ENCODE measurements at places on chromosomes 1 and 21. TPM values are rescaled to one million over a fixed set of nuclear protein-coding genes. Genes with fewer than 3 reads are reported as not detected.

The KCNA2 gene
- total RNA-seq = 3.1 TPM

The TMPRSS15 gene
- total RNA-seq = not detected

The ALX3 gene
- not detected for total RNA-seq

The RNF11 gene
- 112 TPM for total RNA-seq

The SH3D21 gene
- total RNA-seq = 3.9 TPM

The ACTA1 gene
- 2.3 TPM for total RNA-seq

The KIF14 gene
- 1.3 TPM for total RNA-seq

The RNASEL gene
- total RNA-seq = 5.9 TPM

The MXRA8 gene
- 326 TPM for total RNA-seq

DNA sequence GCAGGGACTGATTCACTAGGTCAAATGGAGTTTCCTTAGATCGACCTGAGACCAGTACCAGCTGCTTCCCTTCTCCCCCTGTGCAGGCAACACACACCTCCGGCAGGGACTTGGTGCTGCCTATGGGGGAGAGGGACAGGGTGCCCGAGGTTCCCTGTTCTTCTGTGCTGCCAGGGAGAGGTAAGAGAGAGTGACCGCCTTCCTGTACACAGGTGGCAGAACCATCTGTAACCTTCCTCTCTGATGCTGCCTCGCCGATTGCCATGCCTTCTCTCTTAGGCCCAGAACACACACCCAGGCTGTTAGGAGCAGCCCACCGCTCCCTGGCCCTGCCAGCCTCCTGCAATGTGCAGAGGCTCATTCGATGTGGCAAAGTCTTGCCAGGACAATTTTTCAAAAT lies 9.3 kb downstream of the MYOC start:
- no peak for DNase-seq
- H3K36me3 ChIP-seq = no peaks in the 10 kb centered on the region
- H3K27me3 ChIP-seq = no peaks in the 10 kb centered on the region
- peaks cover 20% of the 10 kb centered on the region for H3K4me1 ChIP-seq
- no peak overlapping the region for H3K27ac ChIP-seq

DNA sequence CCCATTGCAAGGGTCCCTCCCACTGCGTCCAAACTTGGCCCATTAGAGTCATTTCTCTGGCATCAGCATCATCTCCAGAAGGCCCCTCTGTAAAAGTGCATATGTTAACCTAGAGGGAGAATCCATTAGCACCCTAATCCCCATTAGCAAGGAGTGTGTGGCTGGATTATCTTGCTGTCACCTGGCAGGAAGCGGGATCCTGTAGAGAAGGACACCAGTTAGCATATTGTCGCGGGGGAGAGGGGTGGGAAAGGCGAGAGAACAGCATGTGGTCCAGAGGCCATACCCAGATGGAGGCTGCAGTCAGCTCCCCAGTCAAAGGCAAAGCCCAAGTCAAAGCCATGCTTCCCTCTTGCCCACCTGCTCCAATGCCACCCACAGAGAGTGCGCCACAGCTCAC lies 64.0 kb downstream of the OLIG1 start:
- no peaks in the 10 kb centered on the region for H3K36me3 ChIP-seq
- no peak overlapping the region for H3K27ac ChIP-seq
- no peak for DNase-seq

DNA sequence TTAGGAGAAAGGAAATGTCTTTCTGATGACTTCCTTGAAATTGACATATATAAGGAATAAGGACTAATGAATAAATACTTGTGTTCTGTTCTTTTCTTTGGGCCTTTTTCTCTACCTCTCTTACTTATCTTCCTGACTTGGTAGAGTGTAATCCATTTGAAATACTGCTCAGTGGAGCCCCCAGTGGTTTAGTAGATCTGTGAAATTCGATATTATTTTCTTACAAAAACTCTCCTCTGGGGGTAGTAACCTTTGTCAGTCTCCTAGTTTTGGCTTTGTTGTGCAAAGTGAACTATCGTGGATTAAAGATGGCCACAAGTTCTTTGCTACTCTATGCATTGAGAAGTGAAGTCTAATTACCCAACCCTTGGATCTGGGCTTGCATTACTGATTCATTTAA lies 48.8 kb downstream of the DUSP10 start:
- no peak for DNase-seq
- no peaks in the 10 kb centered on the region for H3K4me1 ChIP-seq
- no peaks in the 10 kb centered on the region for H3K36me3 ChIP-seq
- H3K27me3 ChIP-seq = no peaks in the 10 kb centered on the region

- H3K27ac ChIP-seq = no peak overlapping the region
- no peak overlapping the region for H3K4me3 ChIP-seq
- no peaks in the 10 kb centered on the region for H3K36me3 ChIP-seq
- H3K27me3 ChIP-seq = no peaks in the 10 kb centered on the region
Observed at GRCh38 chr1:83932281-83932680, 66.7 kb downstream of the TTLL7 start.

GRCh38 chr21:40507978-40508377 lies 339.0 kb downstream of the DSCAM start:
- no peaks in the 10 kb centered on the region for H3K36me3 ChIP-seq
- no peaks in the 10 kb centered on the region for H3K27me3 ChIP-seq
- no peaks in the 10 kb centered on the region for H3K4me1 ChIP-seq
- H3K4me3 ChIP-seq = no peak overlapping the region

- no peaks in the 10 kb centered on the region for H3K27me3 ChIP-seq
- H3K4me1 ChIP-seq = no peaks in the 10 kb centered on the region
- no peak overlapping the region for H3K27ac ChIP-seq
- DNase-seq = no peak
- no peak overlapping the region for H3K4me3 ChIP-seq
Observed at GRCh38 chr1:2480236-2480985, 4.3 kb downstream of the PLCH2 start.

DNA sequence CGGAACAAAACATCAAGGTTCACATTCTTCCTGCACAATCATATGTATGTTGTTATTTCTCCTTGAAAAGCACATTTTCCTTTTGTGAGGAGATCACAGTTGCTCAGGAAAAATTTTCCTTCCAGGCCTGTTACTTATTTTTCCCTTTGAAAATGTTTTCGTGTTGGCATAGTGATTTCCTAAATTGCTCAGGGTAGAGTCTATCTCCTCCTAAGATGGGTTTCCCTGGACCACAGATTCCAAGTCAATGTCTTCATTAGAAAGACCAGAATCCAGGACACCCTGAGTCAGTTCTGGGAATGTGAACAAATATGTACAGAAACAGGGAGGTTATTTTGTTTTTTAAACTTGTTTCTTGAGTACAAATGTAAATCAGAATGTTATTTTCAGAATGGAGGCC lies 94.3 kb upstream of the C1orf105 start:
- H3K4me1 ChIP-seq = peaks cover 25% of the 10 kb centered on the region
- no peaks in the 10 kb centered on the region for H3K36me3 ChIP-seq
- H3K4me3 ChIP-seq = no peak overlapping the region
- DNase-seq = no peak
- H3K27ac ChIP-seq = no peak overlapping the region
- no peaks in the 10 kb centered on the region for H3K27me3 ChIP-seq

DNA sequence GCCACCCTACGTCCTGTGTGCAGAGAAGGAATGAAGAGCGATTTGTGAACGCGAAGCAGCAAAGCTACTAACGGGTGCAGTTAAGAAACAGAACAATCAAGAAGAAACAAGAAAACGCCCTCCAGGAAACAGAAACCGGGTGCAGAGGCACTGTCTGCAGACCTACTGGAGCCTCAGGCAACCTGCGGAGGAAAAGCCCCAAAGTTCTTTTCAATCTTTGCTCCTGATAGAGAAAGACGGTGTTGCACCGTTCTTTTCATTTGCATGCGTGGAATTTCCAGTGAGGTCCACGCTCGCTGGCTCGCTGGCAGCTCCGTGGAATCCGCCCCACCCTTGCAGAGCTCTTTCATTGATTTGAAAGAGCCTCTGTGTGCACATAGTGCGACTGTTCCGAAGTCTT lies 37.0 kb upstream of the PDE9A start:
- DNase-seq = no peak
- H3K27me3 ChIP-seq = peaks cover 4% of the 10 kb centered on the region
- no peaks in the 10 kb centered on the region for H3K36me3 ChIP-seq

DNA sequence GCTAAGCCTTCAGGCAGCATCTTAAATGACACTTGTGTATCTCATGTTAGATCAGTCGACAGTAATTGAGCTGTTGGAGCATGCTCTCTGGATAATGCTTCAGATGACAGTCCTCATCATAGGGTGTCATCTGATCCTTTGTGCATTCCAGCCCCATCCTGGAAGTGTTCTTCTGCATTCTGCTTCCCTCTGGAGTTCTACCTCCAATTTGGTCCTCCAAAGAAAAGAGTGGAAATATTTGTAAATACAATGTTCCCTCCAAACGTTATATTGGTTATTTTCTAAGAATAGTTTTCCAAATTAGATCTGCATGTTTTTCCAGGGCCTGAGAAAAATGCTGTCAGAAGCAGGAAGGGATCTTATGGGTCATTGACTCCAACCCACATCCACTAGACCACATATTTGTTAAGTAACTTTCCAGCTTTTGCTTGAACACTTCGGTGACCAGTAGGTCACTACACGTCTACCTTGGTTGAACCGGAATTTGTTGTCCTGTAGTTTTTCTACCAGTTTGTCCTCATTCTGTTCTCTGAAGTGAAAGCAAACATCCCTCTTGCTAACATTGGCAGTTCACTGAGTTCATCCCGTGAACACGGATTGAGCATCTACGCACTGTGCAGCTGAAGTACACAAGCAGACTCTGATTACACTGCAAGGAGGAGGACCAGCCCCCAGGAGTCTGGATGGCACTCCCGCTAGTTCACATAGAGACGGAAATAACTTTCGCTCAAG lies 136.0 kb downstream of the TLR5 start:
- no peak overlapping the region for H3K27ac ChIP-seq
- peaks cover 20% of the 10 kb centered on the region for H3K36me3 ChIP-seq
- peaks cover 15% of the 10 kb centered on the region for H3K4me1 ChIP-seq
- H3K27me3 ChIP-seq = no peaks in the 10 kb centered on the region

DNA sequence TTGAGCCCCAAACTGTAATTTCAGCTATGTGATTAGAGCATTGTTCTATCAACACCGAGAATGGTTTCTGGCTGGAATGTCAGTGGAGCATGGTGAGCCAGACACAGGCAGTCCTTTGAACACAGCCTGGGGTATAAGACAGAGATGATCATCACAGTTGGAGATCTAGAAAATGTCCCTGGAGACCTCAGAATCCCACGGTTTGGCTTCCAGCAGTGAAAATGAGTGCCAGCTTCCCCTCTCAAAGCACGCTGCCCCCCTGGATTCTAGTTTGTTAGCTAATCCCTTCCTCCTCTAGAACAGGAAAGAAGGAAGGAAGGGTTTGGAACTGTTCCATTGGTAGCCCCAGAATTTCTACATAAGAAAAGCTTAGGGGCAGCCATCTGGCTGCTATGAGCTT lies 59.9 kb upstream of the JAK1 start:
- peaks cover 44% of the 10 kb centered on the region for H3K4me1 ChIP-seq
- no peak overlapping the region for H3K27ac ChIP-seq
- DNase-seq = no peak
- H3K27me3 ChIP-seq = no peaks in the 10 kb centered on the region
- H3K36me3 ChIP-seq = no peaks in the 10 kb centered on the region
- no peak overlapping the region for H3K4me3 ChIP-seq

DNA sequence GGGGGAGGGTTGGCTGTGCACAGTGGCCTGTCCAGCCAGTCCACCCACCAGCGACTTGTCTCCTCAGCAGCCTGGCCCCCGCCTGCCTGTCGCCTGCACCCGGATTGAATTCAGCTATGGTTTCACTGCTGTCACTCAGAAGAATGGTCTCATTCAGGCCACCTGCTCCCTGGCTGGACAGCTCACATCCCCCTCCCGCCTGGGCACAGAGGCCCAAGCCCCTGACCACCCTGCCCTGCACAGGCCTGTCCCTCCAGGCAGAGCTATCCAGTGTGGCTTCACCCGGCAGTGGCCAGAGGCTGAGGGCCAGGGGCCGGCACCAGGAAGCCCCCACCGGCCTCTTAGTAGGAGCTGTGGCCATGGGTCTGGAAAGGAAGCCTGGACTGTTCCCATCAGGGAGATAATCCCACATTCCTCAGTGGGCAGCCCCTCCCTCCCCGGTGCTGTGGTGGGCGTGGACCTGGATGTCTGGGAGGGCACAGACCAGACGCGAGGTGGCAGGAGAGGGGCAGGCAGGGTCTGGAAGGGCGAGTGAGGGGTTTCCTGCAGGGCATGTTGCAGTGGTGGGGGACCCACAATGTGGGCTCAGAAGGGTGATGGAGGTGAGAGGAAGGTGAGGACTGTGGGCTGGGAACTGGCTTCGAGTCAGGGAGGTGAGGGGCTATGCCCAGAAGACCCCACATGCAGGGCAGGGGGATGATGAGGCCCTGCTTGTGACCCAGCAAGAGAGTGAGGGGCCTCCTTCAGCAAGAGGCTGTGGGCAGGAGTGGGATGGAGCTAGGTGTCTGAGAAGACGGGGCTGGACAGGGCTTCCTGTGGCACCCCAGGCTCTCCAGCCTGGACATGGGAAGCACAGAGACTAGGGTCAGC lies 30.4 kb downstream of the WNT9A start:
- no peaks in the 10 kb centered on the region for H3K27me3 ChIP-seq
- H3K4me1 ChIP-seq = no peaks in the 10 kb centered on the region
- DNase-seq = no peak
- H3K36me3 ChIP-seq = no peaks in the 10 kb centered on the region
- no peak overlapping the region for H3K27ac ChIP-seq

GRCh38 chr1:183363972-183364371 lies 54.2 kb downstream of the NMNAT2 start:
- no peaks in the 10 kb centered on the region for H3K36me3 ChIP-seq
- DNase-seq = no peak

DNA sequence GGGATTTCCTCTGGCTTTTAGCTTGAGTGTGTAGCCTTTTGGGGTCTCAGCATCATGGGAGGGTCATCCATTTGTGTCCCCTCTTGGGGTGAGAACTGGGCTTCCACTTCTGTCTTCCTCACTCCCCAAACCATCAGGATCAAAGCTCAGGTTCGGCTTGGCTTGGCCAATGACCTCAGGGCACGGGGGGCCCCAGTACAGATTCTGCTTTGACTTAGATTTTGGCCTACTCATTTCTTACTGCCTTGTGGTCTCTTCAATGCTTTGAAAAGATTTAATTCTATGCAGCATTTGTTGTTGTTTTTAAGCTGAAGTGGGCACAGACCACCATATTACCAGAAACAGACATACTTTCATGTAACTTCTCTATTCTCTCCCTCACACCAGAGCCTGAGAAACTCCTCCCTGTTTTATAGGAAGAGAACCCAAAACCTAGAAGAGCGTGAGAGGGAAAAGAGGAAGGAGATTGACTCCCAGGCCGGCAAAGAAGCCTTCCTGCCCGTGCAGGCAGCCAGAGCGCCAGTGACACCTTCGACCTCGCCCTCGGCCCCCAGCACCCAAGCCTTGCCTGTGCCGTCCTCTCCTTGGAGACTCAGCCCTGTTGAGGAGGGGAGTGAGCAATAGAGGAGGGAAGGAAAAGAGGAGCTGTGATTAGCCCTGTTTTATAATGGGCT lies 1.9 kb upstream of the S100A3 start:
- H3K4me3 ChIP-seq = no peak overlapping the region
- no peak for DNase-seq

- H3K36me3 ChIP-seq = no peaks in the 10 kb centered on the region
- H3K4me3 ChIP-seq = no peak overlapping the region
- no peaks in the 10 kb centered on the region for H3K27me3 ChIP-seq
- DNase-seq = no peak
- no peak overlapping the region for H3K27ac ChIP-seq
Observed at GRCh38 chr1:63665410-63665809, 72.2 kb downstream of the PGM1 start.
